ENCODE measurements at places on chromosomes 7 and 10. TPM values are rescaled to one million over a fixed set of nuclear protein-coding genes. Genes with fewer than 3 reads are reported as not detected.

SPDYE5 gene
- total RNA-seq = not detected

PNLIP gene
- total RNA-seq = 1.1 TPM

CALHM1 gene
- total RNA-seq = not detected

LEP gene
- total RNA-seq = 15.9 TPM

WDR91 gene
- 20.7 TPM for total RNA-seq

UROS gene
- total RNA-seq = 28.8 TPM

HOXA2 gene
- total RNA-seq = 5.0 TPM

RELN gene
- total RNA-seq = 114 TPM

ADAM22 gene
- total RNA-seq = 6.1 TPM

Measured in tibial nerve (tissue), 4 donors.